ENCODE measurements at places on chromosomes 3 and 15.

- no peak for DNase-seq
Measured at GRCh38 chr3:15298504-15298903, 33.9 kb downstream of the SH3BP5 start.

GRCh38 chr15:70086636-70087035 is 11.1 kb downstream of the TLE3 start:
- DNase-seq, result no peak

DNA sequence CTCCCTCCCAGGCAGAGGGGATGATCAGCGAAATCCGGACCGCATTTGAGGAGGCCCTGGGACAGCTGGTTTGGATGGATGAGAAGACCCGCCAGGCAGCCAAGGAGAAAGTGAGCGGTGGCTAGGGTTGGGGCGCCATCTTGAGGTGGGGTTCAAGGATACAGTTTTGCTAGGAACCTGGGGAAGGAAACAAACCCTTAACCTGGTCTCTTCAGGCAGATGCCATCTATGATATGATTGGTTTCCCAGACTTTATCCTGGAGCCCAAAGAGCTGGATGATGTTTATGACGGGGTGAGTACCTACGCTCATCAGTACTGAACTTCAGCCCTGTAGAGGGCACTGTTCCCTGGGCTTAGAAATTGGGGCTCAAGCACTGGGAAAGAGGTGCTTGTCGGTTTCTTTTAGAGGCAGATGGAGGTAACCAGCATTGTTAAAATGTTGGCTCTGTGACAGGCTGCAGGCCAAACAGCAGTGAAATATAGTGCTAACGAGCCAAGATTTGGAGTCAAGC is 9.6 kb upstream of the PSMD2 start:
- no peak for DNase-seq

GRCh38 chr15:64066451-64066850 is 20.2 kb upstream of the DAPK2 start:
- no peak for DNase-seq

GRCh38 chr3:180332608-180333007 is 269.4 kb upstream of the TTC14 start:
- no peak for DNase-seq

DNA sequence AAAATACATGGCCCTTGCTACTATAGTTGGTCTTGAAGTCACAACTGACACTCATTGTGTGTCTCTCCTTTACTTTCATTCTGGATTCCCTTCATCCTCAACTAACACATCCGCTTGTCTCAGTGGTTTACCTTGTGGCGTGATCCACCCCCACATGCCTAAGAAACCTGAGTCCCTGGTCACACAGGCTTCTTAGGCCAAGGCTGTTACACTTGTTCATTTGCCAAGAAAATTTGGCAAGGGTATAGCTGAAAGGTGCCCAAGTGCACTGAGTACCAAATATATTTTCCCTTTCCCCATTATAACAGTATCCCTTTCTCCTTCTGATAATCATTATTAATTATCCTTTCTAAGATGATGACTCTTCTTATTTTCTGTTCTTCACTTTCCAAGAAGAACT is 207.6 kb upstream of the STAC start:
- no peak for DNase-seq

- DNase-seq, result no peak
Measured at GRCh38 chr3:106067711-106068110, 198.9 kb upstream of the CBLB start.

DNA sequence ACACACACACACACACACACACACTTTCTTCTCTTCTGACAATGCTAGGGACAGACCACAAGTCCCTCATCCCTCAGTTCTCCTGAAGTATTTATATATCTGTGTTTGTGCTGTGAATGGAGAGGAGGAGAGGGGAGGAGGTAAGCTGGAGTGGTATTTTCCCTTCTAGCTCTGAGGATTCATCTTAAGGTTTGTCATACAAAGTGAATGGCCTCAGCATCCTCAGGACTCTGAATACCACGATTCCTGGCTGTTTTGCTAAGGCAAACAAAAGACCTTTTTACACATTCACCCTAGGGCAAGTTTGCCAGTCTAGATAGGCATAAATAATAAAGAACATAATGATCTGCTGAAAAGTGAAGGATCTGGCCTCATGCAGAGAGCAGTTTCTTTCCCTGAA is 65.7 kb upstream of the CHMP2B start:
- DNase-seq, result no peak

- DNase-seq, result no peak
Measured at GRCh38 chr3:197896421-197896820, 53.6 kb upstream of the RPL35A start.

DNA sequence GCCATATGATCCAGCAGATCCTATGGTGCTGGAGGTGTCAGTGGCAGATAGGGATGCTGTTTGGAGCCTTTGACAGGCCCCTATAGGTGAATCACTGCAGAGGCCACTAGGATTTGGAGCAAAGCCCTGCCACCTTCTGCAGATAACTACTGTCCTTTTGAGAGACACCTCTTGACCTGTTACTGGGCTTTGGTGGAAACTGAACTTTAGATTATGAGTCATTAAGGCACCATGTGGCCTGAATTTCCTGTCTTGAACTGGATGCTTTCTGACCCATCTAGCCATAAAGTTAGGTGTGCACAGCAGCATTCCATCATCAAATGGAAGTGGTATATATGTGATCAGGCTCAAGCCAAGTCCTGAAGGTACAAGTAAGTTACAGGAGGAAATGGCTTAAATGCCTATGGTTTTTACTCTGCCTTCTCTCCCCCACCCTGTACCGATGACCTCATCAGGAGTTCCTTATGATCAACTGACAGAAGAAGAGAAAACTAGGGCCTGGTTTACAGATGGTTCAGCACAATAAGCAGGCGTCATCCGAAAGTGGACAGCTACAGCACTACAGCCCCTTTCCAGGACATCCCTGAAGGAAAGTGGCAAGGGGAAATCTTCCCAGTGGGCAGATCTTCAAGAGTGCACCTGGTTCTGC is 565.6 kb upstream of the AGTR1 start:
- no peak for DNase-seq

- DNase-seq, result no peak
Measured at GRCh38 chr3:96319166-96319565, 495.2 kb upstream of the EPHA6 start.

DNA sequence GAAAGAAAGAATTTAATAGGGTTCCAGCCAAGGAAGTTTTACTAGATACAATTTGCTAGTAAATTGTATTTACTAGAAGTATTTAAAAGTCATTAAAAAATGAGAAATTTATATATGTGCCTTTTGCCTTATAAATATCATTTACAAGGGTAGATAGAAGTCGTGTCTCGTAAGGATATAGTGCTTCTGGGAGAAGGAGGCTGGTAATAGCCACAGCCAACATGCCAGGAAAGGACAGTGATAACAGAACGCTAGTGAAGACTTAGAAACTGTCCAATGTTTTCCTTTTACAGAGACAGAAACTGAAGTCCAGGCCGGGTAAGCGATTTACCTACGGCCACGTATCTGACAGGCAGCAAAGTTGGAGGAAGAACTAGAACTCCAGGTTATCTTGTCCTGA is 113.5 kb upstream of the LRRN1 start:
- DNase-seq, result no peak

DNA sequence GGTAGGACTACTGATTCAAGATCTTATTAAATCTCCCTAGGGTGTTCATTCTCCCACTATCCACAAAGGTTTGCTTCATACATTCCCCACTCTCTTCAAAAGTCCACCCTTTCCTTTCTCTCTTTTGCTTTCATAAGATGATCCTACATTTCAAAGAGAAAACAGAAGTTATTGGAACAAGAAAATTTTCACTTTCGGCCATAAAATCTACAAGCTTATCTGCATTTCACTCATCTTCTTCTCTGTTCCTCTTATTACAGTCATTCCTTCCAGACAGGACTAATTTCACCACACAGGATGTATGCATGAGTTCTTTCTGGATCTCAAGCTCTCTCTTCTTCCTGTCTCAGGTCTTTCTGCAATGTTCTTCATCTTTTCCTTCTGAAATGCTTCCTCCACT is 238.7 kb downstream of the ISL2 start:
- no peak for DNase-seq

DNA sequence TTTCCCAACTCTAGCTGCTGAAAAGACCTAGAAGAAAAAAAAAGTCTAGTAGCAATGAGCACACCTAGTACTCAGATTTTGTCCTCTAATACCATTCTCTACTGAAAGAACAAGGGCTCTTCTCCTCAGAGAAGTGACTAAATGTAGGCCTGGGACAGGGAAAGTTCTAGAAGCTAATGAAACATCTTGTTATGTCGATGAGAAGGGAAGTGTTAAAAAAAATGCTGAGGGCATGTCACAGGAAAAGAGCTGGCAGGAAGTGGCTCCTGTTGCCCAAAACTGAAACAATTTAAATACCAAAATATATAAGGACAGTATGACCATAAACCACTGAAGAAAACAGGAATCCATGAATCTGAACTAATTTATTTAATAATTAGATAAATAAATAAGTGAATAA is 581.4 kb upstream of the TBL1XR1 start:
- no peak for DNase-seq

GRCh38 chr3:160583451-160583850 is 18.1 kb upstream of the KPNA4 start:
- DNase-seq, result no peak

DNA sequence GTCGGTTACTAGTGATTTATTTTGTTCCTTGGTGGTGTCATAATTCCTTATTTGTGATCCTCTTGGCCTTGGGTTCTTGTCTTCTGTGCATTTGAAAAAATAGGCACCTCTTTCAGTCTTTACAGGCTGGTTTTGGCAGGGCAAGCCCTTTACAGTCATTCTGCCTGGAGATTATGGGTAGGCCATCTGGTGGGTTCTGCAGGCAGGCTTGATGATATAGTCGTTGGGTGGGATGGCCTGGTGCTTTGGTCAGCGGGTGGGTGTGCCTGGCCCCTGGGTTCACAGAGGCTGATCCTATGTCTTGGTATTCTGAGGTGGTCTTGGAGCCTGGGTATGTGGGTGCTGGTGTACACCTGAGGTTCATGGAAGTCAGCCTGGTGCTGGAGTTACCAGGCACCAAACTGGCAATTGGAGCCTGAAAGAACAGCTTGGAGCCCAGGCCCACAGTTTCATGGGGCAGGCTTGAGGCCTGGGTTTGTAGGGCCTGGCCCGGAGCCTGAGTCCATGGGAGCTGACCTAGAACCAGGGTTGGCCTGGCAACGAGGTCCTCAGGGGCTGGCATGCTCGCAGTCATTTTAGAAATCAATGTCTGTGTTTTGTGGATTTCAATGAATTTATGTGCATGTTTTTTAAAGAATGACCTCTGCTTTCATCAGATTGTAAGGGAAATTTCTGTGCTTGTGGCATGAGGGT is 63.3 kb downstream of the DOCK3 start:
- no peak for DNase-seq

GRCh38 chr15:60580650-60581376 is 101.9 kb upstream of the ICE2 start:
- no peak for DNase-seq

DNA sequence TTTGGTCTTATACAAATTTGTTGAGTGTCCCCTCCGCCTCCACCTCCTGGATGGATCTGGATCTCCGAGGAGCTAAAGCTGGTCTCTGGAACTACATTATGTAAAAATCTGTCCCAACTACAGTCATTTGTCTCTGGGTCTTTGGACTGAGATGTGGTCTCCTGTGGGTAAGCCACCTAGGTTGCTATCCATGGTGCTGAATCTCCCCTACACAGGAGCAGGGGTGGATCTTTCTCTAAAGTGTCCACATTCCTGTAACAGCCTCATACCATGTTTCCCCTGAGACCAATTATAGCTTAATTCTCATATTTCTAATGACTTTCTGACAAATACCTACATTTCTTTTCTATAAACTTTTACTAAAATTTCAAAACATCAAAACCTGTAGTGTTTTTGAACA is 625.8 kb downstream of the TAFA4 start:
- no peak for DNase-seq

DNA sequence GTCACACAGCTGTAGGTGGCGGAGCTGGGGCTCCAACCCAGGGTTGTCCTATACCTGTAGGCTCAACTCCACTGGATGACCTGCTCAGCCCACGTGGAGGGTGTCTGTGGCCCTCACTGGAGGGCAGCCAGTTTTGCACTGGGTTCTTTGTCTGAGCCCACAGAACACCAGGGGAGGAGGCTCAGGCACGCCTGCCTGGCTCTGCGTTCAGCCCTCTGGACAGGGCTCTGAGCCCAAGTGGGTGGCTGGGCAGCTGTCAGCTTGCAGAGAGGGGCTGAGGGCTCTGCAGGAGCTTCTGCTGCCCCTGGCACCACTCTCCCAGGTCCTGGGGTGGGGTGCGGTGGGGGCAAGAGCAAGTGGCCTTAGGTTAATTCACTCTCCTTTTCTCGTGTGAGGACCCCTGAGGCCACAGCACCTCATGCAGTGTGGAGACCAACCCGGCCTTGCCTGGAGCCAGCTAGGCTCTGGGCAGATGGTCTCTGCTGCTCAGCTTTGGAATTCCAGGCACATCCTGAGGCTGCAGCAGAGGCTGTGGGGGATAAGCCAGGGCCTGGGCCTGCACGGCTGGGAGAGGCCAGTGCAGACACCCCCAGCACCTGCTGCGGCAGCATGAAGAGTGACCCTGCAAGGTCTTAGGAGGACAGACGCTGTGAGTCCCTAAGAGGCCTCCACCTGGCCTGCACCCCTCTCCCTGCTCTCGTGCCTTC is 23.5 kb downstream of the DUSP7 start:
- no peak for DNase-seq

DNA sequence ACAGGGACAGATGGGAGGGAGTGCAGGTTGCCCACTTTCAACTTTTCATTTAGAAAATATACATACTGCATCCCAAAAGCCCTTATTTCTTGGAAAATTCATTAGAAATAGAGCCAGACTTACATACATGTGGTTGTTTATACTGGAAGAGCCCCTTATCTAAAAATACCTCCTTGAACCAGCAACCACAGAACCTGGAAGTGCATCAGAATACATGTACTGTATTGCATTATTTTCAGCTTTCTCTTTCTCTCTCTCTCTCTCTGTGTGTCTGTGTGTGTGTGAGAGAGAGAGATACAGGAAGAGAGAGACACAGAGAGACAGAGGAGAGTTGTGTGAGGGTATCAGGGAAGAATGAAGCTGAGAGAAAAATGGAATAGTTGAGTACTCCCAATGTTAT is 29.5 kb upstream of the LSAMP start:
- DNase-seq, result no peak

- DNase-seq, result no peak
Measured at GRCh38 chr3:126522363-126522788, 1.6 kb upstream of the CHST13 start.

DNA sequence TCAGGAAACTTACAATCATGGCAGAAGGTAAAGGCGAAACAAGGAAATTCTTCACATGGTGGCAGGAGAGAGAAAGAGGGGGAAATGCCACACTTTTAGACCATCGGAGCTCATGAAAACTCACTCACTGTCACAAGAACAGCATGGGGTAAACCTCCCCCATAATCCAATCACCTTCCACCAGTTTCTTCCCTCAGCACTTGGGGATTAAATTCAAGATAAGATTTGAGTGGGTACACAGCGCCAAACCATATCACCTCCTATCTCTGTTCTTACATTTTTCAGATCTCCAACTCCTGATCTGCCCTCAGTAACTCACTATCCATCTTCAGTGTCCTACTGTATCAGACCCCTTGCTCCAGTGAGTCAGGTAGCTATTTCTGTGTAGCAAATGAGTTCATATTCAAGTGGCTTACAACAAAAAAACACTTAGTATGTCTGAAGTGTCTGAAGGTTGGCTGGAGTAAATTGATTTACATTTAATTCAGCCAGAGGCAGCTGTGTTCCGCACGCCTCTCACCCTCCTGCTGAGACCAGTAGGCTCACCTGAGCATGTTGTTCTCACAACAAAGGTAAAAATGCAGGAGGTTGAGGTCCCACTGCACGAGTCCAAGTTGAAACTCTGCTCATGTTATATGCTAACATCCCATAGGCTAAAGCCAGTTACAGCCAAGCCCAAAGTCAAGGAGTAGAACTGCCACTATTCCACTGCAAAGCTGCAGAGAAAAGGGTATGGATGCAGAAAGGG is 180.7 kb upstream of the LMCD1 start:
- no peak for DNase-seq
